ENCODE measurements at places on chromosomes 2 and 18.
A peak's percentile ranks its signal among the peaks of the same experiment; 100 is the strongest.

DNA sequence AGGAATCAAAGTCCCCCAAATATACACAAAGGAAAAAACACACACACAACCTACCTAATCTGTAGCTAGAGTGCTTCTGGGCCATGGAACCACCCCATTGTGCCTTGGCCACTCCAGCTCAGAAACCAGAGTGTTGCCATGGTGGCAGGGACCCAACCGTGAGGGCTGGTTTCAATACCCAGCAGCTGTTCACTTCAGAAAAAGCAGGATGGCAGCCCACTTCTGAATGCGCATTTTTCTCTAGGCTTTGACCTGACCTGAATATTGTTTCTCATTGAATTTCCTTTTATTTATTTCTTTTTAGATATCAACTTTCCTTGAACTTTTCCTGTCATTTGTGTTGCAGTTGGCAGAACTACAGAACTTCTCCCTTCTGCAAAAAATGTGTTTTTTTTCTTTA lies 43.0 kb upstream of the EHBP1 start:
- no peak for DNase-seq

- no peak for DNase-seq
These were observed 15.8 kb downstream of the HS1BP3 start for GRCh38 chr2:20635113-20635510.

DNA sequence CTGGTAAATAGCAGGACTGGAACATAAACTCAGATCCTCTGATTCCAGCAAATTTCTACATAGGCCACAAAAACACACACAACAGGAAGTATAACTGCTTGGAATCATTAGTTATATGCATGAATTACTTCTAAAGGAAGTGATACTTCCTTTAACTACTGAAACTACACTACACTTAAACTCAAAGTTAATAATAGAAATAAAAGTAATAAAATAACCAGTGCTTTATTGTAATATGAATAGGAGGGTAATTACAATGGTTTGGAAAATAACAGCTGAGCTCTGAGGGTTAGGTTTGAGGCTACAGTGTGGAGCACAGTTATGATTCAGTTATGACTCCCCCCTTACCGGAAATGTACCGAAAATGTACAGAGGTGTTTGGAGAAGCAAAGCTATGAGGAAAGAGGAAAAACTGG lies 18.5 kb upstream of the POLI start:
- no peak for DNase-seq

DNA sequence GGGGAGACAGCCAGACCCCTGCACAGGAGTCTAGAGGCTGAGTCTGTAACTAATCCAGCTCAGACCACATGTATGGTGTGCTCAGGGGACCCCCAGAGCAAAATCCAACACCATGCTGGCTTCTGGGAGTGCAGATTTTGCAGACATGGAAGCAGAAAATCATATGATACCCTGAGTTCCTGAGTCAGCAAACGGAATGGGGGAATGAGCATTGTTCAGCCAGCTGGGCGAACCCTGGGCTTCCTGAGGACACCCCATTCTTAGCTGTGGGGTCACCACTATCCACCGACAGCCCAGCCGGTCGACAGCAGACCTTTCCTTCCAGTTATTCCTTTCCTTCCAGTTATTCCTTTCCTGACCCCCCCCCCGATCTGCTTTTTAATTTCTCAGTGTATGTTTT lies 322.9 kb downstream of the GBX2 start:
- DNase-seq = no peak

- DNase-seq = no peak
These were observed 5.3 kb upstream of the FLACC1 start for GRCh38 chr2:201362396-201362795.

GRCh38 chr2:120489023-120489422 lies 143.1 kb downstream of the INHBB start:
- no peak for DNase-seq

DNA sequence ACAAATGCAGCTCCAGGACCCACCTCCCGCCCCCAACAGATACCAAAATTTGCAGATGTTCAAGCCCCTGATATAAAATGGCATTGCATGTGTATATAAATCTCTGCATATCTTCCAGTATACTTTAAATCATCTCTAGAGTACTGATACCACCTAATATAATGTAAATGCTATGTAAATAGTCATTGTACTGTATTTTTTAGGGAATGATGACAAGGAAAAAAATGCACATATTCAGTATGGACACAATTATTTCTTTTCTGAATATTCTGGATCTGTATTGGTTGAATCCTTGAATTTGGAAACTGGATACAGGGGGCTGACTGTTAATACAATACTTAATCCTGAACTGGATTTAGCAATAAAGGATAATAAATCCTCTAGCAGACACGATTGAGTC lies 67.7 kb downstream of the FRZB start:
- no peak for DNase-seq

DNA sequence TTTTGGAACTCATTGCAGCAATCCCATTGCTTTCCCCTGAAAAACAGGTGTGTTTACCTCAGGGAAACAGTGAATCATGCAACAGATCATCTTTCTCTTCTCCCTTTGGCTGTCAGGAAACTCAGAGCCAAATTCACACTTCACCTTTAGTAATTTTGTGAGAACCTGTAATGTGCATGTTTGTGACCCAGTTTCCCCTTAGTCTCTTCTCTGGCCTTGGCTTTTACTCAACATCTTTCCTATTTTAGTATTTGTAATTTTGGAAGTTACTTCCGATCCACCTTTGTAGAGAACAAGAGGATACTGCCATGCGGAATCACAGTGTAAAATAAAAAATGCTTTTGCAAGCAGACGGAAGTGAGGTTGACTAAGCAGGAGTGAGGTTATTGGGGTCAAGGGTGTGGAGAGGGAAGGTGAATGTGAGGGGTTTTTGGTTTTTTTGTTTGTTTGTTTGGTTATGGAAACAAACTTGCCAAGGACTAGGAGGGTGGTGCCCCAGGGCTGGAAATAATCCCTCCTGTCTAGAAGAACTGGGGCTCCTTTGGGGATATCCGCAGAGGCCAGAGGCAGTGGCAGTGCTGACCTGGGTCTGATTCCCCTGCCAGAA lies 14.0 kb downstream of the ASPRV1 start:
- DNase-seq = no peak

DNA sequence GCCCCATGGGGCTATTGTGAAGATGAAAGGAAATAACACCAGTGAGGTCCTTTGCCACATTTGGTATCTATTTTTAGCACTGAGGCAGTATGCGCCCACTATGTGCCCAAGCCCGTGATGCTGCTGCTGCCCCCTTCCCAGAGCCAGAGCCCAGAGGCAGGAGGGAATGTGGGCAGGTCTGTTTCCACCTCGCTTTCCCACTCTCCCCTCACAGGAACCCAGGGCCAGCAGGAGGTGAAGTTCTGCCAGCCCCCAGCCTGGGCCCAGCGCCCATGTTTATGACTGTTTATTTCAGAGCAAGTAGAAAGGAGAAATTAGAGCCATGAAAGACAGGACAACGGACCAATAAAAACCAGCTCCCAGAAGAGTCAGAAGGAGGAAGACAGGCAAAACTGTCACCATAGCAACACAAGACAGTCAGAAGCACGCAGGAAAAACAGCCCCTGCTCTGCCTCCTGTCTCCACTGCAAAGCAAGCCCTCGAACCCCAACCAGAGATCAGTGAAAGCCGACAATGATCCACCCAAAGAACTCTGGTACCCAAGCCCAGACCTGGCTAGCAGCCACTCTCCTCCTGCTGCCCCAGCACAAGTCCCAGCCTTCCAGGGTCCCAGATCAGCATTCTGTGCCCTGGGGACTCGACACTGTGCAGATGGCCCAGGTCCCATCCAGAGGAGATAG lies 1.4 kb downstream of the CYRIA start:
- peak; percentile 66 for DNase-seq

DNA sequence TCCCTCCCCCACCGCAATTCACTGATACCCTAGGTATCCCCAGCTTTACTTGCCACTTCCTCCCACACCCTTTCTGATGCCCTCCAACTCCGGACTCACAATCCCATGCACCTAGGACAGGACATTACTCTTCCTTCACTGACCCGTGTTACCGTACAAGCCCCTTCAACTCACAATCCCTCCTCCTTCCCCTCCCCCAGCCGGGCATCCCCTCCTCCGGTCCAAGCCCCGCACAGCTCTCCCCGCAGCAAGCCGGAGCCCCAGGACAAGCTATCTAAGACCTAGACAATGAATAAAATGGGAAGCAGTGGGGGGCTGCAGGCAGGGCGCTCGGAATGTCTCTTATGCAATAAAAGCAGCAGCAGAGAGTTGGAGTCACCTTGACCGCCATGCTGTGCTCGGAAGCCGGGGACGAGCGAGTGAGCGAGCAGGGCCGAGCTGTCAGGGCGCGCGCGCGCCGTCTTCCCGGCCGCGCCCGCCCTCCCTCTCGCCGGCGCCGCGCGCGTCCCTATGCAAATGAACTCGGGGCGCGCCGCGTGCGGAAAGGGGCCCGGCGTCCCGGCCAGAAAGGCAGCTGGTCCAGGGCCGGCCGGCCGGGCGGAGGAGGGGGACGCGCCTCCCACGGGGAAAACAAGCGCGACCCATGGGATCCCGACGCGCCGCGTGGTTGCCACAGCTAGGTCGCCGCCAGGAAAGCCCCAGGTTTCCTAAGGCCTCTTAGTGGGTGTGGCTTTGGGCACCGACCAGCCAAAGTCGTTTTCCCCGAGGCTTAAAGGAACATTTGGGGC lies at the start of gene SLC25A12:
TSS of gene SLC25A12 (minus strand) at position 421 of the 788 bp plus-strand sequence. CDS start at position 391, 30 bp downstream.
- DNase-seq = peak; percentile 77

GRCh38 chr2:159272156-159272555 lies 14.3 kb downstream of the WDSUB1 start:
- DNase-seq = no peak

GRCh38 chr2:44844651-44845270 lies 96.7 kb upstream of the SIX3 start:
- DNase-seq = no peak

DNA sequence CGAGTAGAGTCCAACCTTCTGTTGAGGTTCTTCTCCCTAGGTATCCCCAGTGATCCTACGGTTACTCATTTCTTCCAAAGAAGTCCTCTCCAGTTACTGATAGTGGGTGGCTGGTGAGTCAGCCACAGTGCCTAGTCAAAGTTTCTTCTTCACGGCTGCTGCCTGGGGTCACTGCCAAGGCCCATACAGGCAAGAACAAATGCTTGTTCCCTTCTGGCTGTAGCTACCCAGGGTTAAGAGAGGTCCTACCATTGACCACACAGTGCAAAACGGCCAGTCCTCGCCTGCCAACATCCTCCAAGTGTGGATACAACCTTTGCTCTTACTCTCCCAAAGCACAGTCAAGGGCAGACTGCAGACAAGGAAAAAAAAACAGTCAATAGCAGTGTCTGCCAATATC lies 2.9 kb upstream of the PTPN4 start:
- no peak for DNase-seq

GRCh38 chr2:191676790-191677645 lies 918 bp upstream of the NABP1 start:
- DNase-seq = peak; percentile 53

GRCh38 chr2:53969968-53970723 lies 647 bp downstream of the PSME4 start:
- DNase-seq = peak; percentile 20

GRCh38 chr2:240468303-240469238 lies 33.1 kb downstream of the GPC1 start:
- DNase-seq = peak; percentile 0

DNA sequence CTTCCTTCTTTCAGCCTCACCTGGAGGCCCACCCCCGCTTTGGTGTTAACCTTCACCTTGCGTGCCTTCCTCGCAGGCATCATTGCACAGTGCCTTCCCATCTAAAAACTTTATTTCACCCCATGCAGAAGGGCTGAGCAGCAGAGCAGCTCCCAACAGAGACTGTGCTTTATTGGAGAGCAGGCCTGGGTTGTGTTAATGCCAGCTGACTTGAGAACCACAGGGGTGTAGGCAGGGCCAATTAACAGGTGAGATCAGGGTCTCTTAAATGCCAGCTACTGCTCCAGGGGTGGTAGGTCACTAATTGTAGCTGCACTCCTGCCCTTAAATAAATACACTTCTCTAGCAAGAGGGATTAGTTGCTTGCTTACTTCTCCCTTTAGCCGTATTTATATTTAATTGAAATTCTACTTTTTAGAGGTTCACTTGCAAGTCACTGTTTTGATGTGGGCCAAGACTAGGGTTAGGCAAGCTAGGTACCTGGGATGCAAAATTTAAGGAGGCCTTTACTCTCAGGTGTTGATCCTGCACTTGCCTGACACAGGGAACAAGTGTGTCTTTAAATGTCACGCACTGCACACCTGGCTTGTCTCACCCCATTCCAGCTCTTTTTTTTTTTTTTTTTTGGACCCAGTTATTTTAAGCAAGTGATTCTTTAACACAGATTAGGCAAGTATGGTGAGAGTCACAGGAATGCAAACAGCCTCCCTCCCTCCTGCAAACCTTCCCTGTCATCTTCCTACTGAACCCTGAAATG lies 54.5 kb downstream of the LYPD1 start:
- no peak for DNase-seq

DNA sequence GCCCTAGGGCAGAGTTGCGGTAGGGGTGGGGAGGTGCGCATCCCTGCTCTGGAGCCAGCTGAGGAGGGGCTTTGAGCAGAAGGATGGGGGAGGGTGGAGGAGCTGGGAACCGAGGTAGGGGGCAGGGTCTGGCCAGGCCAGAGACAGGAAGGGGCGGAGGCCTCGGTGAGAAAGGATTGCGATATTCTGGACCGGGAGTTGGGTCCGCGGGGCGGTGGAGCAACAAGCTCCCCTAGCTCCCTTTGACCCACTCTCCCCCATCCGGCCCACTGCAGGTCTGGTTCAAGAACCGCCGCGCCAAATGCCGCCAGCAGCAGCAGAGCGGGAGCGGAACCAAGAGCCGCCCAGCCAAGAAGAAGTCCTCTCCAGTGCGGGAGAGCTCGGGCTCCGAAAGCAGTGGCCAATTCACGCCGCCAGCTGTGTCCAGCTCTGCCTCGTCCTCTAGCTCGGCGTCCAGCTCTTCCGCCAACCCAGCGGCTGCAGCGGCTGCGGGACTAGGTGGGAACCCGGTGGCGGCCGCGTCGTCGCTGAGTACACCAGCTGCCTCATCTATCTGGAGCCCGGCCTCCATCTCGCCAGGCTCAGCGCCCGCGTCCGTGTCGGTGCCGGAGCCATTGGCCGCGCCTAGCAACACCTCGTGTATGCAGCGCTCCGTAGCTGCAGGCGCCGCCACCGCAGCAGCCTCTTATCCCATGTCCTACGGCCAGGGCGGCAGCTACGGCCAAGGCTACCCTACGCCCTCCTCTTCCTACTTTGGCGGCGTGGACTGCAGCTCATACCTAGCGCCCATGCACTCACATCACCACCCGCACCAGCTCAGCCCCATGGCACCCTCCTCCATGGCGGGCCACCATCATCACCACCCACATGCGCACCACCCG lies 4.8 kb downstream of the OTX1 start:
- no peak for DNase-seq

DNA sequence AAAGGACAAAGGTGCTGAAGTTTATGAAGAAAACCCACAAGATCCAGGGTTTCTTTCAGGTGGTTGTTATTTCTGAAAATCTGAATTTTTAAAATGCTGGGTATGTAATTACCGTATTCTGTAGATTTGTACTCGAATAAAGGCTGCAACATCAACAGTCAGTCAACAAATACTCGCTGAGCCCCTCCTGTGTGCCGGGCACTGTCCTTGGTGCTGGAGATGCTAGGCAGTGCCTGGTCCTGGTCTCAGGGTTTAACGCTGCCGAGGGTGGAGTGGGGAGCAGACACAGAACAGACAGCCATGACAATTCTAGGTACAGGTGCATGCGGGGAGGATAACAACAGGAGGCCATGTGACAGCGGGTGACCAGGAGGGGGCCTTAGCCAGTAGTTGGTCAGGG lies 27.2 kb upstream of the PDIA6 start:
- DNase-seq = no peak

- DNase-seq = no peak
These were observed 16.9 kb downstream of the GPR55 start for GRCh38 chr2:230908092-230908594.
